ENCODE measurements at places on chromosomes 7 and 10.
A peak's percentile ranks its signal among the peaks of the same experiment; 100 is the strongest.

DNA sequence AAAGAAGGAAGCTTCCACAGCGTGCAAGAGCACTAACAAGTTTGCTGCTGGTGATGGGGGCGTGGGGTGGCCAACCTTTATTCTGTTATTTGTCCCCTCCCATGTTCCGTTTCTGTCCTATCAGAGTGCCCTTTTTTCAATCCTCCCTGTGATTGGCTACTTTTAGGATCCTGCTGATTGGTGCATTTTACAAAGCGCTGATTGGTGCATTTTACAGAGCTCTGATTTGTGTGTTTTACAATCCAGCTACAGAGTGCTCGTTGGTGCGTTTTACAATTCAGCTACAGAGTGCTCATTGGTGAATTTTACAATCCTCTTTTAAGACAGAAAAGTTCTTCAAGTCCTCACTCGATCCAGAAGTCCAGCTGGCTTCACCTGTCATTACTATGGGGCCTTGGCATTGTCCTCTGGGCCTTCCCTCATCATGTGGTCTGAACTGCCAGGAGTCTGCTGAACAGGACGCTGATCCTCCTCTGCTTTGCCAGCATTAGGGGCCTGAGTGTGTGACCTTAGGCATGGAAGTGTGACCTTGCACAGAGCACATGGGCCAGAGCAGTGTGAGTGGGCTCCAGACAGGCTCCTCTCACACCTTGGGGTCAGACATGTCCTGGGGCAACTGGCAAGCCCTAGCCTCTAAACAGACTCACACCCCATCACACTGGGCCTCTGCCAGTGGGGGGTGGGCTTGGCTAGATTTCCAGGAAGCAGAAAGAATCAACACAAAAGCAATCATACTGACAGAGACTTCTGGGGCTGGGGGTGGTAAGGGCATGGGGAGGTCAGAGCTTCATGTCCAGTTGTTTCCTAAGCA, 167.4 kb downstream of the PTPN20 start:
- no peaks in the 10 kb centered on the region for H3K27me3 ChIP-seq
- 0 out of 2 replicates have a peak overlapping the region, but pooled peaks have one; percentile 6 for H3K4me3 ChIP-seq
- H3K36me3 ChIP-seq: no peaks in the 10 kb centered on the region
- peak overlapping the region; percentile 65 for H3K27ac ChIP-seq
- no peak for DNase-seq

GRCh38 chr10:77602913-77603533, 34.6 kb downstream of the KCNMA1 start:
- DNase-seq: no peak
- H3K27me3 ChIP-seq: no peaks in the 10 kb centered on the region
- no peaks in the 10 kb centered on the region for H3K36me3 ChIP-seq

DNA sequence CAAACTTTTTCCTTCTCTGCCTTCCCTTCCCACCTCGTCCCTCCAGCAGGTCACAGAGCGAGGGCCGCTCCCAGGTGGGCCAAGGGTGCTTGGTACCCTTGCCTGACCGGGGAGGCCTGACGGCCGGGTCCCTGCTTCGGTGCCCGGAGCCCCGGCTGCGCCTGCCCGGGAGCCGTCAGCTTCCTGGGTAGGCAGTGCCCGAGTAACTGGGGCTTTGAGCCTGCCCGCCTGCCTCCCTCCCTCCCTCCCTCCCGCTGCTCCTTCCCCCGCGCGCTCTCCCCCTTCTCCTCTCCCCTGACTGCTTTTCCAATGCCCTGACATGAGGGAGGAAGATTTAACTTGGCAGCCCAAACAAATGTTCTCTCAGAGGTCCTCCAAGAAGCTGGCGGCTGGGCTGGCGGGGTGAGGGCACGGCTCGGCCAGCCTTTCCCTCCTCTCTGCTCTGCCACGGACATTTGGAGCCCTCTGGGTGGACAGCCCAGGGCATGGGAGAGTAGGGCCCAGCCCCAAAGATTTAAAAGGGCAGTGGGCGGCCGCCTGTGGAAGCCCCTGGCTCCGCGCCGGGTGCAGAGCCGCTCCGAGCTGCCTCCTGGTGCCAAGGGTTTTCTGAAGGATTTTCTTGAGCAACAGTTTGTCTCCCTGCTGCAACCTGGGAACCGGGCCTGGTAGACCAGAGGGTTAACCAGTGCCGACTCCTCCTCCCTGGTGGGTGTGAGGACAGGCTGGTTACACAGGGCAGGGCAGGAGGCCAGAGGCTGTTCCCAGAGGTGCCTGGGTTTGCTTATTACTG, 2.0 kb downstream of the ZMIZ1 start:
- H3K4me3 ChIP-seq: peak overlapping the region; percentile 91
- no peaks in the 10 kb centered on the region for H3K4me1 ChIP-seq
- no peaks in the 10 kb centered on the region for H3K27me3 ChIP-seq
- H3K36me3 ChIP-seq: no peaks in the 10 kb centered on the region

- no peak overlapping the region for H3K27ac ChIP-seq
- no peak for DNase-seq
- H3K4me3 ChIP-seq: no peak overlapping the region
- no peaks in the 10 kb centered on the region for H3K4me1 ChIP-seq
- H3K27me3 ChIP-seq: no peaks in the 10 kb centered on the region
These were observed 70.6 kb upstream of the NXPH1 start for GRCh38 chr7:8362723-8363369.

- H3K4me3 ChIP-seq: no peak overlapping the region
- no peaks in the 10 kb centered on the region for H3K4me1 ChIP-seq
- DNase-seq: no peak
These were observed 8.3 kb upstream of the SLC25A13 start for GRCh38 chr7:96330193-96330592.

GRCh38 chr10:77626266-77626935, 11.2 kb downstream of the KCNMA1 start:
- no peaks in the 10 kb centered on the region for H3K27me3 ChIP-seq
- H3K4me1 ChIP-seq: peaks cover 30% of the 10 kb centered on the region
- H3K4me3 ChIP-seq: no peak overlapping the region
- H3K27ac ChIP-seq: no peak overlapping the region
- H3K36me3 ChIP-seq: no peaks in the 10 kb centered on the region
- no peak for DNase-seq

- no peak overlapping the region for H3K4me3 ChIP-seq
- no peak for DNase-seq
- H3K27ac ChIP-seq: no peak overlapping the region
These were observed 37.2 kb downstream of the CLRN3 start for GRCh38 chr10:127855591-127855881.

- no peak overlapping the region for H3K27ac ChIP-seq
- no peaks in the 10 kb centered on the region for H3K27me3 ChIP-seq
- no peak overlapping the region for H3K4me3 ChIP-seq
- no peaks in the 10 kb centered on the region for H3K4me1 ChIP-seq
- DNase-seq: no peak
- no peaks in the 10 kb centered on the region for H3K36me3 ChIP-seq
These were observed 839.7 kb downstream of the CNTNAP2 start for GRCh38 chr7:146956321-146956720.

- peaks cover 21% of the 10 kb centered on the region for H3K27me3 ChIP-seq
- H3K36me3 ChIP-seq: no peaks in the 10 kb centered on the region
- DNase-seq: no peak
- no peak overlapping the region for H3K4me3 ChIP-seq
- H3K27ac ChIP-seq: no peak overlapping the region
These were observed 9.7 kb downstream of the NPTX2 start for GRCh38 chr7:98626460-98627412.

DNA sequence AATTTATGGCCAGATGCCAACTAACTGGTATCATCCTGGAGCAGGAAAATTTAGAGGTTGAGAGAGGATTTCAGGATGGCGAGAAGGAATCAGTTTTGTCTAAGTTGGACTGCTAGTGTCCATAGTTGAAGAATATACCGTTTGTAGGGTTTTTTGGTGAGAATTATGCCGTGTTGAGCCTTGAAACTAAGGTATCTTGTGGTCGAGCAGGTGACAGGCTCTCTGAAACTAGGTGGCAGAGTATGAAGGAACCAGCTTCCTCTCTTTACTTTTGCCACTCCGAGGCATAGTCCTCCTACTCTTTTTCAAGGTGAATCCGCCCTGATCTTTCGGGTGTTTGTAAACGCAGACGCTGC, 9.7 kb downstream of the MDFIC start:
- peaks cover 4% of the 10 kb centered on the region for H3K36me3 ChIP-seq
- H3K4me1 ChIP-seq: peaks cover 65% of the 10 kb centered on the region
- H3K4me3 ChIP-seq: peak overlapping the region; percentile 43
- no peaks in the 10 kb centered on the region for H3K27me3 ChIP-seq

DNA sequence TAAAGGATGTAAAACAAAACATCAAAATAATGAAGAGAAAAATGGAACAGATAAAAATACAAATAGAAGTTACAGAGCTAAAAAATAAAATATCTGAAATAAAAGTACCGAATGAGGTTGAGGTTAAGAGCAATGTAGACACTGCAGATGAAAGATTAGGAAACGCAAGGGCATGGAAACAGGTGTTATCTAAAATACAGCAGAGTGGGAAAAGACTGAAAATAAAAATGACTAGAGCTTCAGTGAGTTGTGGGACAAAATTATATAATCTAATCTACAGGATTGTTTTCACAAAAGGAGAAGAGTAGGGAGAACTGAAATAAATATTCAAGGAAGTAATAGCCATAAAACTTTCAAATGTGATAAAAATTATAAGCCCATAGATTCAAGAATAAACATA, 123.8 kb downstream of the PTEN start:
- no peak overlapping the region for H3K27ac ChIP-seq
- H3K4me1 ChIP-seq: no peaks in the 10 kb centered on the region
- no peak overlapping the region for H3K4me3 ChIP-seq
- DNase-seq: no peak
- no peaks in the 10 kb centered on the region for H3K36me3 ChIP-seq
- no peaks in the 10 kb centered on the region for H3K27me3 ChIP-seq

- H3K4me1 ChIP-seq: peaks cover 24% of the 10 kb centered on the region
- peak overlapping the region; percentile 74 for H3K27ac ChIP-seq
- H3K4me3 ChIP-seq: no peak overlapping the region
- peak; percentile 80 for DNase-seq
- H3K27me3 ChIP-seq: no peaks in the 10 kb centered on the region
These were observed 4.5 kb downstream of the TRIL start for GRCh38 chr7:28953633-28954032.

DNA sequence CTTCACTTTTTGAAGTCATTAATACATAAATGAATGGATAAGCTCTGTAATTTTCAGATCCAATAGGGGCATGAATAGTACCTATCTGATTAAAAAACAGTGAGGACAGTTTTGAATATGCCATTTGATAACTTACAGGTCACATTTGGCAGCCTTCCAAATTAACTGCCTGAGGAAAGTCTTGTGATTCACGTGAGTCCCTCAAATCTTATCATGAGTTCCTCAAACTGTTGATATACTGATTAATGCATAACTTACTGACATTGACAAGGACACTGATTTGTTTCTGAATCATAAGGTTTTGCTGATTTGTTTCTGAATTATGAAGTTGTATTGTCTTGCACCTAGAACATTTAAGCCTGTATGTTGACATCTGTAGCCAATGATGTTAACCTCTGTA, 55.1 kb downstream of the ANKMY2 start:
- DNase-seq: no peak
- no peak overlapping the region for H3K4me3 ChIP-seq
- no peaks in the 10 kb centered on the region for H3K27me3 ChIP-seq
- no peak overlapping the region for H3K27ac ChIP-seq

- H3K27me3 ChIP-seq: no peaks in the 10 kb centered on the region
- no peak overlapping the region for H3K4me3 ChIP-seq
- H3K36me3 ChIP-seq: no peaks in the 10 kb centered on the region
These were observed 53.8 kb upstream of the INHBA start for GRCh38 chr7:41756650-41757182.

- DNase-seq: no peak
- no peaks in the 10 kb centered on the region for H3K27me3 ChIP-seq
- H3K36me3 ChIP-seq: no peaks in the 10 kb centered on the region
- no peak overlapping the region for H3K4me3 ChIP-seq
These were observed 155.8 kb downstream of the POM121L12 start for GRCh38 chr7:53191191-53191695.

- H3K27ac ChIP-seq: no peak overlapping the region
- no peaks in the 10 kb centered on the region for H3K27me3 ChIP-seq
- no peaks in the 10 kb centered on the region for H3K36me3 ChIP-seq
- no peak for DNase-seq
- H3K4me1 ChIP-seq: no peaks in the 10 kb centered on the region
- H3K4me3 ChIP-seq: no peak overlapping the region
These were observed 38.2 kb downstream of the SEMA3E start for GRCh38 chr7:83610649-83611304.

DNA sequence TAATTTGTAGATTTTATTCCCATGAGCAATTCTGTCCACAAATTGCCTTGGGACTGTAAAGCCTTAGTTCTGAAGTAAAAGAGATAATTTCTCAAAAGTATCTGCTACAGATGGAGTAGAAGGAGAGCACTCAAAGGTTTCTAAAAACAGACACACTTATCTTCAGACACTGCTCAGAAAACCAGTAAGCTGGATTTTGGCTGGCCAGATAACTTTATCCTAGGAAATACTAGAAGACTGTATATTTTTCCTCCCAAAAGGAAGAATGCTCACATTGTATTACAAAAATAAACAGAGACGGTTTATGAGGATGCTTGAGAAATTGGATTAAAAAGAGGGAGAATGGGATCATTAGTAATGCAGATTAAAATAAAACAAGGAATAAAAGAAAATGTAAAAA, 178.0 kb upstream of the IGFBP3 start:
- H3K4me3 ChIP-seq: no peak overlapping the region
- H3K4me1 ChIP-seq: no peaks in the 10 kb centered on the region
- DNase-seq: no peak
- H3K27ac ChIP-seq: no peak overlapping the region
- H3K36me3 ChIP-seq: no peaks in the 10 kb centered on the region

GRCh38 chr7:151104411-151105235, 18.3 kb downstream of the AGAP3 start:
- DNase-seq: no peak
- H3K4me1 ChIP-seq: no peaks in the 10 kb centered on the region
- H3K27ac ChIP-seq: no peak overlapping the region
- H3K4me3 ChIP-seq: no peak overlapping the region
- H3K36me3 ChIP-seq: no peaks in the 10 kb centered on the region
- H3K27me3 ChIP-seq: no peaks in the 10 kb centered on the region

GRCh38 chr7:30923774-30924413, 12.2 kb downstream of the AQP1 start:
- no peak overlapping the region for H3K27ac ChIP-seq
- H3K4me1 ChIP-seq: no peaks in the 10 kb centered on the region
- no peaks in the 10 kb centered on the region for H3K27me3 ChIP-seq
- no peak overlapping the region for H3K4me3 ChIP-seq
- H3K36me3 ChIP-seq: no peaks in the 10 kb centered on the region
- no peak for DNase-seq

GRCh38 chr7:74092321-74092963, 8.8 kb downstream of the LIMK1 start:
- H3K27ac ChIP-seq: no peak overlapping the region
- H3K4me3 ChIP-seq: no peak overlapping the region
- DNase-seq: no peak
- H3K4me1 ChIP-seq: no peaks in the 10 kb centered on the region

- H3K27me3 ChIP-seq: no peaks in the 10 kb centered on the region
- no peak overlapping the region for H3K4me3 ChIP-seq
- H3K36me3 ChIP-seq: no peaks in the 10 kb centered on the region
- H3K4me1 ChIP-seq: peaks cover 73% of the 10 kb centered on the region
- DNase-seq: peak; percentile 69
- H3K27ac ChIP-seq: peak overlapping the region; percentile 66
These were observed 181.9 kb upstream of the PRSS58 start for GRCh38 chr7:142439739-142440138.

- H3K4me3 ChIP-seq: no peak overlapping the region
- H3K27ac ChIP-seq: no peak overlapping the region
- H3K4me1 ChIP-seq: no peaks in the 10 kb centered on the region
- H3K36me3 ChIP-seq: no peaks in the 10 kb centered on the region
These were observed 495.7 kb downstream of the GALNT17 start for GRCh38 chr7:71627651-71628050.

- no peaks in the 10 kb centered on the region for H3K4me1 ChIP-seq
- no peak for DNase-seq
- no peak overlapping the region for H3K27ac ChIP-seq
- no peaks in the 10 kb centered on the region for H3K36me3 ChIP-seq
- no peak overlapping the region for H3K4me3 ChIP-seq
These were observed 126.4 kb downstream of the ARHGAP22 start for GRCh38 chr10:48478469-48478868.

Data from MM.1S (cell line).